ENCODE measurements at places on chromosomes 5 and 9.
A peak's percentile ranks its signal among the peaks of the same experiment; 100 is the strongest.

DNA sequence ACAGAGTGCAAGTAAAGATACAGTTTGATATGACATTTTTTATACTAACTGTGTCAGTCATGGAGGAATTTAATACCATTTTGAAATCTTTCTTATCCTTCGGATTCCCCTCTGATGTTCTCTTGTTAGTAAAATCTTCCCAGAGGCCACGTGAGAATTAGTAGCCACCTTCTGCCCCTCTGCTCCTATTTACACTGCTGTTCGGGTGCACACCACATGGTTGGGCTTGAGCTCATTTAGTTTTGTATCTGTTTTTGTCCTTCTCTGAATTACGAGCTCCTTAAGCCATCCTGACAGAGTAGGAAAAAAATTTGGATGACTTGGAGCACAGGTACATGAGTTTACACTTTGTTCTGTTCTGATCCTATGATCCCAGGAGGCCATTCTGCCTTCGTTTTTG, 109.7 kb downstream of the SV2C start:
- DNase-seq = no peak

GRCh38 chr5:132905938-132906337, 32.5 kb downstream of the LEAP2 start:
- DNase-seq = no peak

DNA sequence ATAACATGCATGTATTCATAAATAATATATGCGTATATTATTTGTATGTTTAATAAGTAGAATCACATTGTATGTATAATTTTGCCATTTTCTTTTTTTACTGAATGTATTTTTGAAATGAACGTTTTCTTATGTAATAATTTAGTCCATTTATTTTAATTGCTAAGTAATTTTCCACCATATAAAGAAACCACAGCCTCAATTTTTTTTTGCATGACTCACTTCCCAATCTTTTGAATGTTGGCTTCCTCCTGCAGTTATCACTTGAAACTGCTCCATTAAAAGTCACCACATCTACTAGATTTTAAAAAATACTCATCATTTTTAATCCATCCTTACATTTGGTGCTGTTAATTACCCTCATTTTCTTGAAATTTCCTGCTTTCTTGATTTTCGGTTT, 363.3 kb upstream of the MEF2C start:
- no peak for DNase-seq

- no peak for DNase-seq
Measured at GRCh38 chr5:155189981-155190380, 176.4 kb downstream of the KIF4B start.

DNA sequence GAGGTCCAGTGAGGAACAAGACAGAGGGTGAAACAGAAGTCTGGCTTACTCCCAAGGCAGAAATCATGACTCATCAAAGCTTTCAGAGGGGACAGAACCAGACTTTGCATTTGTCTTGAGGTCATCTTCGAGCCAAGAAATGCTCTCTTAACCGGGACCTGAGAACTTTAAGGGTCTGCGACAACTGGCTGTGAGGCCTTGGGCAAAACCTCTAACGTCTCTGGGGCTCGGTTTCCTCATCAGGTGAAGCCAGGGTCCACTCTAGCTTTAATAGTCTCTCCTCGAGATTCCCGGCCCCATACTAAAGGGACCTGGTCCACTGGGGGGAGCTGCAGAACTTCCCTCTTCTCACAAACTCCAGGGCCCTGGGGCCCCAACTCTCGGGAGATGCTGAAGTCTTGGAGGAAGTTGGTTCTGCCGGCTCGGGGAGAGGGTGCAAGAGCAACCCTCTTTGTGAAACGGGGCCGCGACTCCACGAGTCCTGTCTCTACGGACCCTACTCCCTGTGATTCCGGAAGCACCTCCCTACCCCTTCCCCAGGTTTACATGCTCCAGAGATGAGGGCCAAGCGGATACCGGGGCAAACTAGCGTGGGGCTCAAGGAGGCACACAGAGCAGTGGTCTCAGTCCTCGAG, 2.6 kb downstream of the GLIS3 start:
- DNase-seq = peak; percentile 85

DNA sequence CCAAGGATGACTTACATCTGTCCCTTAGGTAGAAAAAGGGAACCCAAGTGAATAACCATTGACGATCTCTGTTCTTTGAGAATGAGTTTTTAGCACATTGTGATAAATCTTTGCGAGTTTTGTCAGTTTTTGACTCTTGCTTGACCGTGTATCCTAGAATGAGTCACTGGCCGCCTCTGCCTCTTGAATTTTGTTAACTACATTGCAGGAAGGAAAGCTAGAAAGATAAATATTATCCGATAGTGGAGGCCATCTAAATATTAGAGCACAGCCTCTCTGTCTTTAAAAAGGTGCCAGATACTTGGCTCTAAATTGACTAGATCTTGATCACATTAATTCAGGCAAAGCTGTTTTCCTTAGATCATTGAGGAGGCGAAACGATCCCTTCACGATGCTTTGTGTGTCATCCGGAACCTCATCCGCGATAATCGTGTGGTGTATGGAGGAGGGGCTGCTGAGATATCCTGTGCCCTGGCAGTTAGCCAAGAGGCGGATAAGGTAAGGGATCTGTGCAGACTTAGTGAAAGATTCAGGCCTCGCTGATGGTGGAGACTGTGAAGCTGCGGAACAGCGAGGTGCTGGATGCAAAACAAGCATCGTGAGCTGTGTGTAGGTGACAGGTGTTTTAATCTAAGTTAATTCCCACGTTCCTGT, 12.2 kb downstream of the CCT5 start:
- DNase-seq = no peak

GRCh38 chr5:93302711-93303110, 278.3 kb downstream of the NR2F1-AS1 start:
- DNase-seq = no peak

- DNase-seq = peak; percentile 16
Measured at GRCh38 chr5:142769251-142769792, 855 bp upstream of the ARHGAP26 start.

DNA sequence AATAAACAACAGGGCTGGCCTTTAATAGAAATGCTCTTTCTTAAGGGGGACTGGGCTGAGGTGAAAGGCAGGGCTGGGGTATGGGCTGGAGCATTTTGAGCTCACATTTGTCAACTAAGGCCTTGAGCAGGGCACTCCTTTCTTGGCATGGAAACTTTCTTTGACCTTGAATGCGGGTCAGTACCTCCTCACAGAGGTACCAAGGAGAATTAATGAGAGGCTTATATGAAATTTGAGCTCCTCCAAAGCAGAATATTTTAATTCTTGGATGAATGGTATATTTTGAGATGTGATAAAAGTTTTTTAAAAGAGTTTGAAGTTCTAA, 3.1 kb downstream of the CYSTM1 start:
- DNase-seq = no peak

- DNase-seq = no peak
Measured at GRCh38 chr5:122408592-122409224, 96.7 kb downstream of the SNCAIP start.

DNA sequence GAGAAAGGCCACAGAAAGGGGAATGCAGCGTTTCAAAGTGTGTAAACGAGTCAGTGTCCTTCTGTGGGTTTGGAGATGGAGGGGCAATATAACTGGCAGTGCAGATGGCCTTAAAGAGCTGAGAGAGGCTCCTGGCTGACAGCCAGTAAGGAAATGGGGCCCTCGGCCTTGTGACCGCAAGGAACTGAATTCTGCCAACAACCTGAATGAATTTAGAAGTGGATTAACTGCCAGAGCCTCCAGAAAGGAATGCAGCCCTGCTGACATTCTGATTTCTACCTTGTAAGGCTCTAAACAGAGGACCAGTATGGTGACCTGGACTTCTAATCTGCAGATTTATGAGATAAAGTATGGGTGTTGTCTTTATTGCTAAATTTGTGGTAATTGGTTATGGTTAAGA, 17.5 kb upstream of the NREP start:
- DNase-seq = no peak

GRCh38 chr9:124254261-124254682, 3.5 kb upstream of the NEK6 start:
- no peak for DNase-seq

DNA sequence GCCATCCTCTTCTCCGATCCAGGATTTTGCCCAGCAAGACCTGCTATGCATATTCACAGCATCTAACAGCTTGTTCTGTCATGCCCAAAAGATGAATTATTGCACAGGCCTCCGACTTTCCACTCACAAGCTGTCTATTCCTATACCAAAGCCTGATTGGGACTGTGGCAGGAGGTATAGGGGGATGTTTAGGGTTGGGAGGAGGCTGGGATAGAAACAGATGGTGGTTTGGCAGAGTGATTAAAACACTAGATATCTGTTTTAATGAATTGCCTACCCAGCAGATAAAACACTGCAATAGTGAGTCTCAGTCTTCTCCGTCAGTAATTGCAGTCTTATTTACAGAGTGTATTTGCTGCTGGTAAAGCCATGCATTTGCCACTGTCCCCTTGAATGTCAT, 215.3 kb downstream of the TLR4 start:
- no peak for DNase-seq

- peak; percentile 35 for DNase-seq
Measured at GRCh38 chr5:83503662-83504061, 32.1 kb downstream of the VCAN start.

DNA sequence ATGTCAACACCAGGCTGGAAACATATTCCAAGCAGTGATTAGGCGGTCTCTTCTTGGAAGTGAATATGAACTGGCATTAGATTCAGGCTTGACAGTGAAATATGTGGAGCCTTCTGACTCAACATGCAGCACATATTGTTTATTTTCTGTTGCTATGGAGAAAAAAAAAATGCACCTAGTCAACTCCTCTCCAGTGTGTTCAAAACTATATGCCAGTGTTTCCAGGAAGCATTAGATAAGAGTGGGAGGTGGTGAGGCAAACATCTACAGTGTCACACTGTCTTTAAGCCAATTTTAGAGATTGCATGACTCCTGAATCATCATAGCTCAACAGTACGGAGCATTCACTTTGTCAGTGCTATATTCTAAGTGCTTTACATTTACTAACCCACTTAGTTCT, 117.9 kb downstream of the HCN1 start:
- DNase-seq = no peak

- DNase-seq = no peak
Measured at GRCh38 chr9:116656501-116656971, 30.6 kb upstream of the TRIM32 start.
